NT2/D1 (cell line): ENCODE measurements at places on chromosomes 13 and 19.

- DNase-seq = no peak
Observed at GRCh38 chr13:107348471-107348870, 780.5 kb upstream of the ARGLU1 start.

GRCh38 chr13:90197722-90198121 lies 1149.8 kb upstream of the MIR17HG start:
- no peak for DNase-seq

DNA sequence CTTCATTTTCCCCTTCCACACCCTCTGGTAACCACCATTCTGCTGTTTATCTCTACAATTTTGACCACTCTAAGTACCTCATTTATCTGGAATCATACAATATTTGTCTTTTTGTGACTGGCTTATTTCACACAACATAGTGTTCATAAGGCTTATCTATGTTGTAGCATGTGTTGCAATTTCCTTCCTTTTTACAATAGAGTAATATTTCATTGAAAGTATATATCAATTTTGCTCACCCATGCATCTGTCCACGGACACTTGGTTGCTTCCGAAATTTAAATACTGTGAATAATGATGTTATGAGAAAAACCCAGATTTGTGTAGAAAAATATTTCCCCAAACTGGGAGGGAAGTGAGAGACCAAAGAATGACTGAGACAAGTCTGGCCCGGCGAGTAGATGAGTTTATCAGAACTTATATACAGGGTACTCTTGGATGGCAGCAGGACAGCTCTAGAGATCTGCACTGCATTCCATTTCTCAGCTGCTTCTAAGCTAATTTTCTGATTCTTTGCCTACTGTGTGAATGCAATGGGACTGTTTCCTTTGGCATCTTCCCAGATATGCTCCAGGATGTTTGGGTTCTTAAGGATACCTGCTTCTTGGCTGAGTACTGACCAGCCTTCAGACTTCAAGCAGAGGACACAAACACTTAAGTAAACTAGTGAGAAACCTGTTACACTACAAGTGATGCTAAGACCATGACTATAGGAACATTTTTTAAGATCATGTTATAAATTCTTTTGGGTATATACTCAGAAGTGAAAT lies 834.0 kb upstream of the PCDH9 start:
- no peak for DNase-seq

- no peak for DNase-seq
Observed at GRCh38 chr19:32570081-32570785, 10.8 kb upstream of the PDCD5 start.

DNA sequence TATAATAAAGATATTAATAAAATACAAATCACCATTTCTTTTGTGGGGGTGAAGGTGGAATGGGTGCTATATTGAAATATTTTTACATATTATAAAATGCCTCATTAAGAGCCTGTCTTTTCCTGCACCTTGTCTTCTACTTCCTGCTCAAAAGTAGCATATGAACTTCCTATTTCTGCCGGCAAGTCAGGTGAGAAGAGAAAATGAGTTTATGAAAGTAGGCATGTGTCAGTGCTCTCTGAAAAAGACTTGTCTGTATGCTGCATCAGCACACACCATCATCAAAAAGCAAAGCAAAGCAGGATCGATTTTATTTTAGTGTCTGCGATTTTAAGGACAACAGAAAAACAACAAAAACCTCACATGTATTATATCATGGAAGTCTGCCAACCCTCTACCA lies 114.2 kb downstream of the RAP2A start:
- no peak for DNase-seq

DNA sequence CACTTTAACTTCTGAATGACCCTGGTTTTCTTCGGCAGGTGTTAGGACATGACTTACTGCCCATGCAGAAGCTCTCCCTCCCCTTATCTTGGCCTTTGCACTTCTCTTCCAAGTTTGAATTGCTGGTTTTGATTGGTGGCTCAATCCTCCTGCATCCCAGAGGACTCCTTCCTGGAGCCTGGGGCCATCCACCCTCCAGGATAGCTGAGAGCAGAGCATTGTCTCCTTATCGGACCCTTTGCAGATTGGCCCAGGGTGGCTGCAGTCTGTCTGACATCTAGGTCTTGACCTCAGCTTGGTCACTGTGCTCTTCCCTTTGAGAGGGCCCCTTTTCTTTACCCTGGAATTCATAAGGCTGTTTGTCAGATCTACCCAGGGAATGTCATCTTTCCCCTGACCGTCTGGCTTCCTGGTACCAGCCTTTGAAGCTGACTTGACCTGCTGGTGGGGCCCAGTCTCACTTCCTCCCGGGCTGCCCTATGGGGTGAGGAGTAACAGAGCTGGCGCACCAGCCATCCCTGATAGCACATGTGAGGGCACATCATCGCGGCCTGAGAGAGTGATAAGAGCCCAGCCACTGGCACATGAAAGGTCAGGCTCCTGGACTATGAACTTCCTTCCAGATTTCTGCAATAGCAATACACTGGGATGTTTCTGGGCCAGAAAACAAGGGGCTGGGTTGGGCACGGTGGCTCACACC lies 172.9 kb upstream of the UBL3 start:
- DNase-seq = no peak

GRCh38 chr19:9673912-9674662 lies 813 bp downstream of the ZNF562 start:
- DNase-seq = no peak

DNA sequence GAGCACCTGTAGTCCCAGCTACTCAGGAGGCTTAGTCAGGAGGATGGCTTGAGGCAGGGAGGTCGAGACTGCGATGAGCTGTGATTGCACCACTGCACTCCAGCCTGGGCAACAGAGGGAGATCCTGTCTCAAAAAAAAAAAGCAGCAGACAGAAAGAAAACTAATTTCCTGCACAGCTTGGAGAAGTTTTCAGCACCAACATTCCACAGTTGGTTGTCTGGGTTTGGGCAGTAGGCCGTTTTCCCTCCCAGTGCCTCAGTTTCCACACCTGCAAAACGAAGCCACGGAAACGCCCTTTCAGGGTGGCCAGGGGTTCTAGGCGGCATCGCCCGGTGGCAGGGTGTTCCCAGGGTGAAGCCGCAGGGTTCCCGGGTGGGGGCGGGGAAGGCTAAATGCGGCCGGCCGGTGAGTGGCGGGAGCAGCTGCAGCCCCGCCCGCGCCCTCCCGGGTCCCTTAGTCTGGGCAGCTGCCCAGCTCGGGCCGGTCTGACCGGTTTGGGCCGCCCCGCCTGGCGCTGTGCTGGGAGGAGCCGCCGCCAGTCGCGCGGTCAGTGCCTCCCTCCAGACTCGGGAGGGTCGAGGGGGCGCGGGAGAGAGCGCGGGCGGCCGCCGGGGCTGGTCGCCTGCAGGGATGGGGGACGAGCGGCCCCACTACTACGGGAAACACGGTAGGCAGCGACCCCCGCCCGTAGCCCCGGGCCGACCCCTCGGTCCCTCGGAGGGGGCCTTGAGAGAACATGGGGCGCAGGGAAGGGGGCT lies at the start of gene SLC44A2:
Gene SLC44A2, plus strand, starts transcription at position 551 of the 759 bp plus-strand sequence. Its CDS starts 81 bp downstream, at position 632.
- no peak for DNase-seq

DNA sequence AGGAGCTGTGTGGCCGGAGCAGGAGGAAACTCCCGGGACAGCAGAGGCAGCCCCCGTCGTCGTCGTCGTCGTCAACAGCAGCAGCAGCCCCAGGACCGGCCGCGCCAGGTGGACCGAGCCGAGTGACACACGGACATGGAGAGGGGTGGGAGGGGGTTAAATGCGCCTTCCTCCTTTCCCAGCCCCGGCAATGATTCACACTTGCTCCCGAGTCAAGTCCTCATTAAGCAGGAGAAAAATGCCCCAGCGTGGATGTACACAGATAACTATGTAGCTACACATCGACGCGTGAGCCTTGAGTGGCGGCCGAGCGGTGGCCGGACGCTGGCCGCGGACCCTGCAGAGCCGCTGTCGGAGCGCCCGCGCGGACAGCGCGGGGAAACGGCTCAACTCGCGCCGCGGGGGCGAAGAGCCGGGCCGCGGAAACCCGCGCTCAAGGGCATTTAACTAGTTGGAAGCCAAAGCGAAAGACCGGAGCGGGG lies 645 bp downstream of the UBL3 start:
- DNase-seq = no peak

DNA sequence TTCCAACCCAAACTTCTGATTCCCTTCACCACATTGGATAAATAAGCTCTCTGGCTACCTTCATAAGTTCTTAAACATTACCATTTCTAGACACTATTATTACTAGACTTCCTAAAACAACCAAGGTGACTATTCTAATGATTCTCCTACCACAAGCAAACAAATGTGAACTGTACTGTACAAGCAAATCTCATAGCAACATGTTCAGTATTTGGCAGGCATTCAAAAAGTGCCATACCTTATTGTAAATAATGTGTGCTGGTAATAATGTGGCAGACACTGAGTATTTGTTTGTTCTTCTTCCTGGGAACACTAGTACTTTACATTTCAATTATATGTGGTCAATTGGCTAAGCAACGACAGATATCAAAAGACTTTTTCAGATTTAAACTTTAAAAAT lies 986.0 kb upstream of the SPRY2 start:
- no peak for DNase-seq

- DNase-seq = no peak
Observed at GRCh38 chr13:44573071-44573470, 3.1 kb downstream of the TSC22D1 start.

DNA sequence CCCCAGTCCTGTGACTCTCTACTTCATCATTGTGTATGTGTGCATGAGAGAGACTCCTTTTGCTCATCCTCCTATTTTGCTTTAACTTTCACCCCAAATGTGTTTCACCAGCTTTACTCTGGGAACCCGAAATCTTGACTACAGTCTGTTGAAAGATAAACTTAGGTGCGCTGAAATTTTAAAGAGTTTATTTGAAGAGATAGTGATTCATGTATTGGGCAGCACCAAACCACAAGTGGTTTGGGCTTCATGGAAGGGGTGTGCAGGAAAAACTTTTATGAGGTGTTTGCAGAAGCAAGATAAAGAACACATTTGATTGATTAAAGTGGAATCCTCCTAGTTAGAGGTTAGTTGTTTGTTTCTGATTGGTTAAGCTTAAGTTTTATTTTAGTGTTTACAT lies 50.8 kb upstream of the RFC3 start:
- no peak for DNase-seq

- DNase-seq = no peak
Observed at GRCh38 chr19:17385878-17386611, 8.0 kb downstream of the CCDC194 start.

GRCh38 chr13:111354789-111355188 lies 34.3 kb downstream of the TEX29 start:
- DNase-seq = no peak

DNA sequence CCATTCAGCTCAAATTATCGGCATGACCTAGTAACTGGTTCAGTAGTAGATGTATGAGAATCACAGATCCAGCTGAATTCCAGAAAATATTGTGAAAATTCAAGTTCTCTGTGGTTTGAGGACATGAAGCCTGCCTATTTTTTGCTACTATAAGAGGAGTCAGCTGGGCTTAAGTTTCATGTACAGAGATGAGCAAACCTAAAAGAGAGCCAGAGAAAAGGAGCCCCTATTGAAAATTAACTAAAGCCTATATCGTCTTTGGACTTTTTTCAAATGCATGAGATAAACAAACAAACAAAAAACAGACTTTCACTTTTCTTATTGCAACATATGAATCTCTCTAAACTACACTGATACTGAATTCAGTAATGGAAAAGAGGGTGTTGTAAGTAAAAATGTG lies 106.8 kb upstream of the SPRY2 start:
- no peak for DNase-seq

DNA sequence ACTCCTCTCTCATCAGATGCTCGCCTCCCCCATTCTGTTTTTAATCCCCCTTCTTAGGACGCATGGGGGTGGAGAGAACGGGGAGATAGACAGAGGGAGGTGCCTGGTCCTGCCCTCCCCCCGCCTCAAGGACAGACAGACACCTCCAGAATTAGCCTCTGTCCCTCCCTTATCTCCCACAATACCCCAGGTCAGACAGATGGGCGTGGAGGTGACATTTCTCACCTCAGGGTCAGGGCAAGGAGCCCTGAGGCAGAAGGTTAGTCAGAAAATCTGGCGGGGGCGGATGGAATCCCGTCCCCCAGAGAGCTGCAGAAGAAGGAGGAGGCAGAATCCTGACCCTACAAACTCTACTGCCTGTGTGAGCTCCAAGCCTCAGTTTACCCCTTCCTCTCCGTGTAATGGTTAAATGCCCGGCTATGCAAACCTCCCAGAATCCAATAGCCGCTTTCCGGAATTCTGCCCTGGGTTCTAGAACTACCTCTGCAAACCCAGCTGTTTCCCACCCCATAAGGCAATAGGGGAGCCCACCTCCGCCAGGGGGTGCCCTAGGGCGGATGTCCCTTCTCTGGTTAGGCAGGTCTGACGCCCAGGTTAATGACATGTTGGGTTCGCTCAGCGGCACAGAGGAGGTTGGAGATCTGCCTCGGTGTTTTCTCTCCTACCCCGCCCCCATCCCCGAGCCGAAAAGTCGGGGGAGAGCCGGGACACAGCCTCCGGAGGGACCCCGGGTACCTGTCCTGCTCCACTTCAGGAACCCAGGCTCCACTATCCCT lies 900 bp downstream of the PPP1R13L start:
- DNase-seq = no peak

DNA sequence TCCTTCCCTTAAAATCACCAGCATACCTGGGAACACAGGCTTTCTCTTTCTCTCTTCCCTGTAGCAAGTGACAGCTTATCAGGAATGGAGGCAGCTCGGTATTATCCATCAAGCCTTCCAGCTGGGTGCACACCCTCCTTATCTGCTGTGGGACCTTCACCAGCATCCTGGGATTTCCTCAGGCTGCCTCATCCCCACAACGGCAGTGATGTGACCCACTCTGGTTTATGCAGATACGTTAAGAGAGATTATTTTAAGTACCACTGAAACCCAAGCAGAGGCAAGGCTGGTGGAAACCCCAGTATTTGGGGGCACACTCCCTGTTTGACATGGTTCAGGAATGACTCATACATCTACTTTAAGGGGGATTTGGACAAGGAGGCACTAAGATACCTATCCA lies 192.1 kb downstream of the TM9SF2 start:
- no peak for DNase-seq

DNA sequence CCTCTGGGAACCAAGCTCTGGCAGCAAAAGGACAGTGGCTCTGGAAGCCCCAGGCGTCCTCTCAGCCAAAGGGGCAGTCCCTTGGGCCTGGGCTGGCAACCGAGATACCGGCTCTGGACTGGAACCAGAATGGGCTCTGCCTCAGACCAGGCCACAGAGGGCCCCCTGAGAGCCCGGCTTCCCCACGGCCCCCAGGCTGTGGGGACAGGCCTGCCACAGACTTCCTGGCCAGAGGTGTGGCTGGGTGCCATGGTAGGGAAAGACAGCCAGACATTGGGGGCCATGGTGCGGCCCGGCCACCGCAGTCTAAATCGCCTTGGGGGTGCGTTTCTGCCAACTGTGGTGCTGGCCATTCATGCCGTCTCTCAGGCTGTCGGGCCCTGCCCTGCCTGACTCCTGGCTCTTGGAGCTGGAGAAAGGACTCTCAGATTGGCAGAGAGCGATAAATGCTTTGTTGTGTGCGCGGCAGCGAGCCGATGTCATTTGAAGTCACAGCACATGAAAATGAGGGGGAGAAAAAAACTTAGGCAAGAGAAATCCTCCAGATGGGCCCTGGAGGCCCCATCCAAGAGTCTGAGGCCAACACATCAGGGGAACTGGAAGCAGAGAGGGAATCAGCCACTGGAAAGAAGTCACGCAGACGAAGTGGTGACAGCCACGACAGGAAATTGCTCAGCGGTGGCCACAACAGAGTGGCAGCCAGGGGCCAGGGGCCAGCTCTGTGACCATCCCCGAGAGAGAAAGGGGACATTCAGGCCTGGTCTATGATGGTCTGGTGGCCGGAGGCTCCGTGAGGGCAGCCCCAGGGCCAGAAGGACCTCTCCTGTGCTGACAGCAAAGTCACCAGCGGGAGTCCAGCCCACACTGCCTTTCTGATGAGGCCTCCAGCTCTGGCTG lies 26.5 kb downstream of the SH3GL1 start:
- no peak for DNase-seq

GRCh38 chr19:6482343-6482686 lies 728 bp upstream of the DENND1C start:
- no peak for DNase-seq

GRCh38 chr19:50162988-50163387 lies at the start of gene IZUMO2:
Gene IZUMO2, minus strand, starts transcription at chr19:50163281. Its CDS starts 87 bp downstream, at chr19:50163194.
- DNase-seq = no peak
